Chondrocyte (in vitro differentiated cells): ENCODE measurements at places on chromosomes 5 and 9. TPM values are rescaled to one million over a fixed set of nuclear protein-coding genes. Genes with fewer than 3 reads are reported as not detected.

DNA sequence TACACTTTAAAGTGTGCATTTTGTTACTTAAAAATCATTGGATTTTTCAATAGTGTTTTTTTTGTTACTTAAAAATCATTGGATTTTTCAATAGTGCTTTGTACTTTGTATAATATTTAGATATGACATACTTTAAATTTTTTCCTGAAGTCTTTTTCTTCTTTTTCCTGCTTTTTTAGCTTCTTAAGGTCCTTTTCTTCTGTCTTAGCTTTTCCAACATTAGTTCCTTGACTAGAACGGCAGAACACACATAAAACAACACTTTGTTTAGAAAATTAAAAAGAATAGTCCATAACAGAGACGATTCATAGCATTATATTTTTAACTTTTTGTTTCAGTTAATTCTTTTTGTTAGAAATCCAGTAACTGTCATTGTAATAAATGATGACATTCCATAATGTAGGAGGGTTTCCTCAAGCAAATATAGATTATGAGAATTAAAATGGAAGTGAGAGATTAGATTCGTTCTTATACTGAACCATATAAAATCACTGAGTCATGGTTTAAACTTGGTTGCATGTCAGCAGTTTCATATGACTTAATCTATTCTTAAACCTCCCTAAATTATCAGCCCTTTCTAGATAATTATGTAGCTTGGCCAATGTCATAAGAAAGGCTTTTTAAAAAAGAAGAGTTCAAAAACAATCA is 45.3 kb upstream of the RICTOR start:
- DNase-seq, result no peak

GRCh38 chr9:113579283-113580040 is 115.9 kb downstream of the RGS3 start:
- no peak for DNase-seq

GRCh38 chr5:17203329-17204132 is 13.9 kb upstream of the BASP1 start:
- DNase-seq, result no peak

DNA sequence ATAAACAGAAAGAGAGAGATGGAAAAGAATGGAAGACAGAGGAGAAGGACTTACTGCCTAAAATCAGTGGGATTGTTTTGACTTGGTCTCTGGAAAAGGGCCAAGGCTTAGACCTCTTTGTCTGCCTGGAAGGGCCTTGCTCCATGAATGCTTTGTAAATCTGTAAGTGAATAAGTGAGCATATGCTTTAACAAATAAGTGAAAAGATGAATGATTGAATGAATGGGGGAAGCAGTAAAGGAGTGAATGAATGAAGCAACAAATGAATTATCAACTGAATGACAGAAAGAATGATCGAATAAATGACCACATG is 5.5 kb downstream of the KCNIP1 start:
- DNase-seq, result no peak

Gene SLC36A2
- not detected in 3 replicates for total RNA-seq

Gene FOXI1
- not detected in 3 replicates for total RNA-seq

Gene SLCO6A1
- total RNA-seq, result 0.82 to 1.8 TPM (median 1.1 TPM) in 3 replicates

Gene RAPGEF1
- 65.4 to 77.3 TPM (median 73.1 TPM) in 3 replicates for total RNA-seq
